ENCODE measurements at places on chromosomes 2 and 18.

DNA sequence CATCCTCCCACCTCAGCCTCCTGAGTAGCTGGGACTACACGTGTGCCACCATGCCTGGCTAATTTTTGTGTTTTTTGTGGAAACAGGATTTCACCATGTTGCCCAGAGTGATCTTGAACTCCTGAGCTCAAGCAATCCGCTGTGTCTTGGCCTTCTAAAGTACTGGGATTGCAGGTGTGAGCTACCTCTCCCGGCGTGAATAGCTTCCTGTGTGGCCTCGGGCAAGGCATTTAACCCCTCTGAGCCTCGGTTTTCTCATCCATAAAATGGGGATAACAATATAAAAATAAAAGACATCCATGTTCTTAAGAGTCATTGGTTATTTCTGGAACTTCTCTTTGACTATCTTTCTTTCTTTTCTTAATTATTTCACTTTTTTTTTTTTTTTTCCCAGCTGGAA, 19.3 kb upstream of the ADCY3 start:
- DNase-seq = no peak

DNA sequence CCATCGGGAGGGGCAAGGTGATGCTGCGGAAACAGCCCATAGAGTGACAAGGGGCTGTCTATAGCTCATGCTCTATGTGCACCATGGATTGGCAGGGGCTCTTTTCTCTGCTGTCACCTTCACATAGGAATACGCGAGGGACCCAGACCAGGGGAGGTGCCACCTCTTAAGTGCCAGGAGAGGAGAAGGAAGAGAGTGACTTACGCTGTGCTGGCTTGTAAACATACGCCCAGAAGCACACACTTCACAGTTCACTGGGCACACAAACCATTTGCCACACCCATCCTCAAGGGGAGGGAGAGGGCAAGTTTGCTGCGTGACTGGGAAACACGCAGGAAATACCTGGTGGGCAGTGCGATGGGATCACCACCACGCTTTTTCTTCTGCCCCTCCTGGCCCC, 65.1 kb upstream of the GPR45 start:
- no peak for DNase-seq

DNA sequence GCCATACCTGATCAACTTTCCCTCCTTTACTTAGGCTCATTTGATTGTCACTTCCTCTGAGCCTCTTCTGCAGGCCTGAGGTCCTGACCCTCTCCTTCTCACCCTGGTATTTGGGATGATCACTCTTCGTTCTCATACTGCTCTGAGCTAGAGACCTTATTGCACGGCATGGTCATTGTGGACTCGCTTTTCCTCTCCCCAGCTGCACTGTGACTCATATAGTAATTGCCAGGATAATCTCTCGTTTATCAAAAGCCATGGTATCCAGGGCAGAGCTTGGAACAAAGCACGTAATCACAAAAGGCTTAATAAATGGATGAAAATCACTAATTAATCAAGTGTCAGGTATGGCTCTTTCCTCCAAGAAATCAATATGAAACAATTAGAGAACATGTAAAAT, 40.9 kb upstream of the TRIB2 start:
- DNase-seq = no peak

DNA sequence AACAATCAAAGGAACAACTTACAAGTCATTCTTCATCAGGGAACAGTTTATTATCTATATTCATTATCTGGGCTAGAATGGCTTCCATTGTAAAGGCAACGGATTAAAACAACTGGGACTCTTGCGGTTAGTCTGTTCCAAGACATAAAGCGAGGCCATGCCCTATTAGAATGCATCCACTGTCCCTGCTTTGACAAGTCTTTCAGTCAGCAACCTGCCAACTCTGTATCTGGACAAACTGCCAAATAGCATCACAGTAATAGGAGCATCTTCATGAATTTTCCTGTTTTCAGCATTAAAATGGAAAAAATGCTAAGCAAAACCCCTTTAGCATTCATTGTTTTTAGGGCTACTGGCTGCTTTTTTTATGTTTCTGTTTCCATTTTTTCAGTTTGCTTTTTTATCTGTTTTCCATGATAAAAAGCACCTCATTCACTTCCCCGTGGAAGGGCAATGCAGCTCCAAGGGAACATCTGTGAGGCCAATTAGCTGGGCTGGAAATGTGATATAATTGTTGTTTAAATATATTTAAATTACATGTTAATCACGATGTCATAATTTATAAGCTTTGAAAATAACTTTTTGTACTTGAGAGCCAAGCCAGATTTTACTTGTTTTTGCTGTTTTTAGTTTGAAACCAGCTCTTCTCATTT, 834.3 kb downstream of the CPS1 start:
- DNase-seq = no peak

DNA sequence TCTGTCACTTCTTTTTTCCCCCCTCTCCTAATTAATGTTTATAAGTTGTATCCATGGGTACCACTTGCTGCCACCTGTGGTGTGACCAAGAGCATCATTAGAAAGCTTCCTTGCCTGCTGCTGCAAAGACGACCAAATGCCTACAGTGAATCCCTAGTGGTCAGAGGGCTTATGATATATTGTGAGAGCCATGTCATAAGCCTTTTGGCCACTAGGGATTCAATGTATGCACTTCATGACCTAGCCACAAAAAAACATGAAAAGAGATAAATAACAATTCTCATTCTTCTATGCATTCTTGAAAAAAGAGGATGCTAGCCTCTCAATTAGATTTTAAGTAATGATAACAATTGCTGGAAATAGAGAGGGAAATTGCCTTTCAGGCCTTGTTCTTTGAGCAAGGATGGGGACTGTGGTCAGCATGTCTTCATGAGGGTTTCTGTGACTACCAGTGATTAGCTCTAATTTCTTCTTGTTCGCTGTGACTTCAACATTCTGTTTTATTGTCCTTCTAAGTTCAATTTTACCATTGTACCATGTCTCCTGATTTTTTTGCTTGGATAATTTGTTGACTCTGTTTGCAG, 435.3 kb downstream of the TGIF1 start:
- no peak for DNase-seq

- DNase-seq = no peak
Measured at GRCh38 chr2:118812552-118812951, 34.9 kb downstream of the EN1 start.

DNA sequence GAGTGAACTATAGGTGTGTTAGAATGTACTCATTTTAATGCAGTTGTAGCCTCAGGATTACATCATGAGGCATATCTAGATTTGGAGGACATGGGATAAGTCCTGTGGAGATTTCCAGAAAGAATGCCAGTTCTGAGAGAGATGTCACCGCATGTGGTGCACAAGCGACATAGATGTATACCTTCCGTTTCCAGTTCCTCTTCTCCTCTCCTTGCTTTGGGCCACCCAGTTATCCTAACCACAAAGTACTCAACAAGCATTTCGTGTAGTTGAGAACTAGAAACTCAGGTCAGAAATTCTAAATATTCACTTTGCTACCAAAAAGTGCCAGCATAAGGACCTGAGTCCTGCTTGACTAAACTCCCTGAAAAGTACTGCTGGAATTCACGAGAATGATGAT, 66.5 kb downstream of the KCTD18 start:
- DNase-seq = no peak

GRCh38 chr18:66646609-66647008, 42.7 kb upstream of the CDH19 start:
- DNase-seq = no peak

GRCh38 chr2:36708041-36708741, 11.7 kb downstream of the VIT start:
- no peak for DNase-seq

DNA sequence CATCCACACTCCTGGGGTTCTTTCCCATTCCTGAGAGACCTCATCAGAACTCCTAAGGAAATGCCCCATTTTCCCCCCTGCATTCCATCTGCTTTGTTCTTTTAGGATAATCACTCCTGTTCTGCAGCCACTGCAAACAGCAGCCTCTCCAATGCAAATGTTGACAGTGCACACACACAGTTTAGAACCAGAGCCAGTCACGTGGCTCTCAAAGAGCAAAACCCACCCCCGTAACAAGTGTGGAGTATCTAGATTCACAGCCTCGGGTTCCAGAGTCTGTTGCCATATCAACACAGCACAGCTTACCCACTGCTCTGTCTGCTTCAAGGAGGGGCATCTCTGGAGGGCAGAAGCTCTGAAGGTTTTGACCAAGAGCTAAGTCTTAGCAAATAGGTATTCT, 180.0 kb downstream of the NAPG start:
- no peak for DNase-seq

DNA sequence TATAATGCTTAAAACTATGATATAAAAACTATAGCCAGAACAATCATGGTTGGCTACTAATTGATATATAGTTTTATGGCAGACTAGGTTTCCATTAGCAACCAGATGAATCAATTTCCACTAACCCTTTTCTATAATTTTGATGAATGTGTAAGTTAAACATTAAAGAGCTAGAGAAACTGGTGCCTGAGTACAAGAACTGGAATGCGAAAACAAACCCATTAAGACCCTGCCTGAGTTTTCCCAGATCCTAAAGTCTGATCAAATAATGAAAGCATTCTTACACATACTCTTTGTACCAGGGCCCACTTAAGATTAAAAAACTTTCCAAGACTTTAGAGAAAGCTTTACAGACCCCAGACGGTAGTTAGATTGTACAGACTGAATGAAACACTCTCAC, 21.3 kb downstream of the MRPL19 start:
- DNase-seq = no peak

- DNase-seq = no peak
Measured at GRCh38 chr18:7945882-7946281, 378.8 kb downstream of the PTPRM start.

- no peak for DNase-seq
Measured at GRCh38 chr18:25587545-25587944, 235.6 kb upstream of the ZNF521 start.

- no peak for DNase-seq
Measured at GRCh38 chr2:95034221-95034620, 8.7 kb downstream of the MAL start.

DNA sequence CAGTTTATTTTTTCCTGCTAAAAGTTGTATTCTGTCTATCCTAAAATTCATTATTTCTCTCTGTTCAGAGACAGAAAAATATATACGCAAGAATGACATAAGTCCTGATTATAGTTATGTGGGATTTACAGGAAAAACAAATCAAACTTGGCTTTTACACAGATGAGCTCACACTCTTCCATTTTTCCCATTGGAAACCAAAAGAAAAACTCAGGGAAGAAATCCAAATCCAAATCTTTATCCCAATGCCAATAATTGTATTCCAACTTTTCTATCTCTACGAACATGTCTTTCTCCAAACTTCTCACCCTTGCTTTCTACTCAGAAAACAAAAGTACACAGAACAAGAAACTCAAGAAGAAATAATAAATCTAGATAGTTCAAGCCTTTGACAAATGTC, 249.1 kb upstream of the TMEFF2 start:
- no peak for DNase-seq

All from activated T-cell treated with anti-CD3 and anti-CD28 coated beads for 1 hour (primary cell).